Activated CD8-positive, alpha-beta memory T cell treated with anti-CD3 and anti-CD28 coated beads for 48 hours (primary cell): ENCODE measurements at places on chromosomes 1 and 21.

DNA sequence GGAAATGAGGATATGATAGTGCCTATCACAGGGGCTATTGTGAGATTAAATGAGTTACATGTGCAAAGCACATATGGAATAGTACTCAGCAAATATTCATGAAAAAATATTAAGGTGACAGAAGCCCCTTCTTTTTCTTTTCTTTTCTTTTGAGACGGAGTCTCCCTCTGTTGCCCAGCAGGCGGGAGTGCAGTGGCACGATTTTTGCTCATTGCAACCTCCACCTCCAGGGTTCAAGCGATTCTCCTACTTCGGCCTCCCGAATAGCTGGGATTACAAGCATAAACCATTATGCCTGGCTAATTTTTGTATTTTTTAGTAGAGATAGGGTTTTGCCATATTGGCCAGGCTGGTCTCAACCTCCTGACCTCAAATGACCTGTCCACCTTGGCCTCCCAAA, 139.4 kb downstream of the HIVEP3 start:
- DNase-seq = no peak

GRCh38 chr1:24119489-24119858, 7.5 kb upstream of the MYOM3 start:
- no peak for DNase-seq

- no peak for DNase-seq
These were observed 7.0 kb downstream of the FOXD2 start for GRCh38 chr1:47444562-47445465.

DNA sequence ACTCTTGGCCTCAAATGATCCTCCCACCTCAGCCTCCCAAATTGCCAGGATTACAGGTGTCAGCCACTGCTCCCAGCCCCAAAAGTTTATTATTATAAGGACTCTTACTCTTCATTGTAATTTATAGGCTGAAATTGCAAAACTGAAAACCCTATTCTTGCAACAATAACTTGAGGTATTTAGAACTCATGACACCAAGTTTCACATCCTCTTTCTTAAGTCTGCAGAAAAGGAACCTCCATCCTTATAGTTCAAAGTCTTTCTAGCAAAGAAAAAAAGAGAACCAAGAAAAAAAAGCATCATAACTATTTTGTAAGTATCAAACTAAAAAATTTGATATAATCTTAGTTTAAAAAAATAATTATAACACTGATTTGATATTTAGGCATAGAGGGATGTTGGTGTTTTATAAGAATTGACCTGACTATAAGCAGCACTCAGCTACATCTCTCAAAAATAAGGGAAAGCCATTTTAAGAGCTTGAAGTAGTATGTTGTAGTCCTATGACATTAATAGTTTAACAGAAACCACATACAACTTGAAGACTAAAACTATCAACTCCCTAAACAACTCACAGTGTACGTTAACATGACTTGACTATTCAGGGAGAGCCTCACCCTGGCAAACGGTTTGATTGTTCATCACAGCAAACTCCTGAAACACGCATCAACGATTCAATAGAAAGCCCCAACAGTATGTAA, 122.4 kb downstream of the AKT3 start:
- DNase-seq = no peak

DNA sequence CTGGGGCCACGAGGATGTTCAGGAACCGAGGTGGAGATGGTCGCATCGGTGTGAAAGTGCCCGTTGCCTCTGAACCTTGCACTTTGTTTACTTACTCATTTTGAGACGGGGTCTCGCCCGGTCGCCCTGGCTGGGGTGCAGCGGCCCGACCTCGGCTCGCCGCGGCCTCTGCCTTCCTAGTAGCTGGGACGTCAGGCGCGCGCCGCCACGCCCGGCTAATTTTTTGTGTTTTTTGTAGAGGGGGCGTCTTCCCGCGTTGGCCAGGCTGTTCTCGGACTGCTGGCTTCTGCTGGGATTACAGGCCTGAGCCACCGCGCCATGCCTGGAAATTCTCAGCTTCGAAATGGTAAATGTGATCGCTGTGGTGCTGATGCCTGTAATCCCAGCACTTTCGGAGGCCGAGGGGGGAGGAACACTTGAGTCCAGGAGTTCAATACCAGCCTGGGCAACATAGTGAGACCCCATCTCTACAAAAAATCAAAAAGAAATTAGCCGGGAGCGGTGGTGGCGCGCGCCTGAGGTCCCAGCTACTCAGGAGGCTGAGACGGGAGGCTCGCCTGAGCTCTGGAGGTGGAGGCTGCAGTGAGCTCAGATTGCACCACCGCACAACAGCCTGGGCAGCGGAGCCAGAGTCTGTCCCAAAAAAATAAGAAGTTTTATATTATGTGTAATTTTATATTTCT, 684 bp upstream of the MRPL20 start:
- no peak for DNase-seq

- no peak for DNase-seq
These were observed 218.7 kb upstream of the VAMP3 start for GRCh38 chr1:7552402-7552801.

DNA sequence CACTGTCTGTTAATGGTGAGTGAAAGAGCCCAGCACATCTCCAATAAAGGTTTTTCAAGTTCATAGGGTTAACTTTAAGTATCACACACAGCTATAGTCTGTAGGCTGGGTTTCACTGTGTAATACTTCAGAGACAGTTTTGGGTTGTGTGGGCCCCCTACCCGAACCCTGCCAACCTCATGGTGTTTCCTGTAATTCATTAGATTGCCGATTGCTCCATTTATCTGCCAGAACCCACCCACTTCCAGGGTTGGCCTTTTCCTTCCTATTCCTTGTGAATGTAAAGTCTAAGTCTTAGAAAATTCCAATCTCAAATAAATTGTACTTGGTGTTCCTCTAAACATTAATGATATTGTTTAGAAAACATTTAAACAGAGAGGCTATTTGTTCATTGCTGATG, 43.6 kb downstream of the CTTNBP2NL start:
- DNase-seq = no peak

DNA sequence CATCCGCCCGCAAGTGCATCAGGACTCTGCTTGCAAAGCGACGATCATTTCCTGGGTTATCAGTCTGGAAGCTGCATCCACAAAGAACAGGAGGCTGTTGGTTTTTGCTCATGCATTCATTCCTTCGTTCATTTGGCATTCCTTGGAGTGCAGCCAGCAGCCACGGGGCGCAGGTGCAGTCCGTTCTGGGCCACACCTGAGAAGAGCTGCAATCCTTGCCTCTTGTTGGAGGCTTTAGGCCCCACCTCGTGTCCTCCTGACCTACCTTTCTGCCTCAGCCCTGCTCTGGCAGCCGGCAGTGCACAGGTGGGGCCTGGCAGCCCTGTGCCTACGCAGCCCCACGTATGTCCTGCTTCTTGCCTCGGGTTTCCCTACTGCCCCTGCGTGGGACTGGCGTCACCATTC, 19.6 kb upstream of the C2CD2 start:
- DNase-seq = no peak

DNA sequence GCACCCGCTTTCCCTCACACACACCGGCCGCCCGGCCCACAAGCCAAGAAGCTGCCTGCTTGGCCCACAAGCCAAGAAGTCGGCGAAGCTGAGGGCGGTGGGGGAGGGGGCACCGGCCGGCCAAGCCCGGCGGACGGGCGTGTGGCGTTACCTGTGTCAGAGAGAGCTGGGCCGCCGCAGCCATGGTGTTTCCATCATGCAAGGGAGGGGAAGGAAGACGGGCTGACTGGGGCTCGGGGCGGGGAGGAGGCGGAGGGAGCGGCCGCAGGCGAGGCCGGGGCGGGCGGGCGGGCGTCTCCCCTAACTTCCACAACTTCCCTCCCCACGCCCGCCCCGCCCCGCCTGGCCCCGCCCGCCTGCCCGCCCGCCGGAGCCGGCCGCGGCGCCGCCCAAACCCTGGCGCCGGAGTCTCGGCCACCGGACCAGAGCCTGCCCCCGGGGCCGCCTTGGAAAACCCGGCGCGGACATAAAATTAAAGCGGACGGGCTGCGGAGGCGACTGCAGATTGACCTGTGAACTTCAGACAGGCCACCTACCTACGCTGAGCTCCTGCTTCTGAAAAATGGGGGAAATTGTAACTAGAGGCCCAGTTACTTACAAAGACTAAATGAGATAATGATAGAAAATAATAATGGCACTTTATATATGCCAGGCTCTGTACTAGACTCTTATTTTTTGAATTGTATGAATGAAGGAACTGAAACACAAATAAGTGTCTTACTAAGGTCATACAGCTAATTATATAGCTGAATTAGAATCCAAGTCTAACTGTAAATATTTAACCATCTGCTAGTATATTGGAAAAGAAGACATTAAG, at the start of gene EPS15:
TSS of gene EPS15 (minus strand) at position 219 of the 817 bp plus-strand sequence. CDS start at position 184, 35 bp downstream.
- DNase-seq = peak; percentile 78
